ENCODE measurements at places on chromosomes 1 and 21. TPM values are rescaled to one million over a fixed set of nuclear protein-coding genes. Genes with fewer than 3 reads are reported as not detected.

DNA sequence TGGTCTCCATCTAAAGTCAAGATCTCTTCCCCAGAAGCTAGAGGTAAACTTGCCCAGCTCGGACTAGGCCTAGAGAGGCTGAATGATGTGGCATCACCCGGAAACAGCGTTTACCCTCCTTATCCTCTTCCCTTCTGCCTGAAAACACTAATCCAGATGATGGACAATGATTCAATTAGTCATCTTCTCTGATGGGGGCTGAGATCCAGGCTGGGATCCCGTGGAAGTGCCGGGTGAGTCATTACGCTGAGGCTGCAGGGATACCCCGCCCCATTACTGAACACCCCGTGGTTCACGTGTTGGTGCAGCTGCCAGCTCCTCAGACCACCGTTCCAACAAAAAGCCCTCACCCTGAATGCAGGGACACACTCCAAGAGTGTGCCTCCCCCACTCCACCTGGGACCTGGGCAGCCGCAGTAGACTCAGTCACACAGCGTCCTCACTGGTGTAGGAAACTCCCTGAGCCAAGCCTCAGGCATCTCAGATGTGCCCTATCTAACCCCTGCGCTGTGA lies 2.0 kb downstream of the S100A6 start:
- peak; percentile 30 for DNase-seq
- H3K36me3 ChIP-seq, result peaks cover 51% of the 10 kb centered on the region
- peak overlapping the region; percentile 99 for H3K4me3 ChIP-seq
- H3K27ac ChIP-seq, result peak overlapping the region; percentile 94
- peaks cover 75% of the 10 kb centered on the region for H3K4me1 ChIP-seq

Gene ITLN2
- not detected for total RNA-seq

GRCh38 chr1:155932487-155932886 lies 1.7 kb downstream of the KHDC4 start:
- H3K4me1 ChIP-seq, result peaks cover 48% of the 10 kb centered on the region
- no peak for DNase-seq
- no peaks in the 10 kb centered on the region for H3K27me3 ChIP-seq
- H3K4me3 ChIP-seq, result peak overlapping the region; percentile 58
- H3K36me3 ChIP-seq, result peaks cover 44% of the 10 kb centered on the region

- H3K36me3 ChIP-seq, result no peaks in the 10 kb centered on the region
- no peak overlapping the region for H3K27ac ChIP-seq
- H3K4me3 ChIP-seq, result no peak overlapping the region
- DNase-seq, result no peak
- no peaks in the 10 kb centered on the region for H3K4me1 ChIP-seq
Observed at GRCh38 chr1:112325504-112325903, 70.5 kb upstream of the CTTNBP2NL start.

Gene MNDA
- total RNA-seq, result not detected

DNA sequence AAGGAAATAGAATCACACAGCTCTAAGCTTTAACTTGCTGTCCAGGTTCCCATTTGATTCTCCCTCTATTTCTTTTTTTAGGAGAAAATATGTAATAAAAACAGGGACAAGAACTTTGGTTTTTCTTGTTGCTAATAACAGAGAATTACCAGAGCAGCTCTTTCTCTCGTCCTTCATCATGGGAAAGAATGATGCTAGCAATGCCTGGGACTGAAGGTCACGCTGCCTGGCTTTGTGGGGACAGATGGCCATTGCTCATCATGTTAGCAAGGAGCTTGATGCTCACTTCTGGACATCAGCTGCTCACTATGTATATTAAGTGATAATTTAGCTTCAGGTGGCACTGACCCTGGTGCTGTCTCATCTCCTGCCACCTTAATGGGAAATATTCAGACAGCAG lies 77.3 kb upstream of the AKT3 start:
- no peaks in the 10 kb centered on the region for H3K4me1 ChIP-seq
- no peaks in the 10 kb centered on the region for H3K36me3 ChIP-seq
- DNase-seq, result no peak
- no peak overlapping the region for H3K4me3 ChIP-seq
- no peak overlapping the region for H3K27ac ChIP-seq
- H3K27me3 ChIP-seq, result peaks cover 3% of the 10 kb centered on the region

DNA sequence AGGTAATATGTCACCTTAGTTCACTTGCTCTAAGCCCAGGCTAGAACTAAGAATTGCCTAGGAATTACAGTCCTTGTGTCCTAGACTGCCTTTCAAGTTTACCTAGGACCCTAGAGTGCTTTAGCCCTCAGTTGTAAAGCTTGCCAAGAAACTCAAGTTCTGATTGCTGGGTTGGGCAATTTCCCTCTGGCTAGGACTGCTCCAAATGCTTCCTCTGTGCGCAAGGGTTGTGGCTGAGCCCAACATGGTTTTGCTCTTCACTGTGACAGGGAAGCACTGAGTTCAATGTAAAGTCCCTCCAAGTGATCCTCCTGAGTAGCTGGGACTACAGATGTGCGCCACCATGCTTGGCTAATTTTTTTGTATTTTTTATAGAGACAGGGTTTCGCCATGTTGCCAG lies 102.3 kb upstream of the NEK7 start:
- no peaks in the 10 kb centered on the region for H3K27me3 ChIP-seq
- no peak overlapping the region for H3K4me3 ChIP-seq
- peaks cover 37% of the 10 kb centered on the region for H3K4me1 ChIP-seq
- H3K36me3 ChIP-seq, result peaks cover 21% of the 10 kb centered on the region

DNA sequence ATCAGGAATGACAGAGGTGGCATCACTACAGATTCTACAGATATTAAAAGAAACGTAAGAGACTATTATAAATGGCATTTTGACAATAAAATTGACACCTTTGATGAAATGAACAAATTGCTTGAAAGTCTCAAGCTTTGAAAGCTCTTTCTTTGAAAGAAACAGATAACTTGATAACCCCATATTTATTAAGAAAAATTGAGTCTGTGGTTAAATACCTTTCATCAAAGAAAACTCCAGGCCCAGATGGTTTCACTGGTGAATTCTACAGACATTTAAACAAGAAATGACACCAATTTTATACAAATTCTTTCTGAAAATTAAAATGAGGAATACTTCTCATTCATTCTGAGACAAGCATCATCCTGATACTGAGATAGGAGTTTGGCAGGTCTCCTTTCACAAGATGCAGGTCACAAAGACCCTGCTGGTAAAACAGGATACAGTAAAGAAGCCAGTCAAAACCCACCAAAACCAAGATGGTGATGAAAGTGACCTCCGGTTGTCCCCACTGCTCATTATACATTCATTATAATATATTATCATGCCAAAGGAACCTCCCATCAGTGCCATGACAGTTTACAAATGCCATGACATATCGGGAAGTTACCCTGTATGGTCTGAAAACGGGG lies 210.9 kb downstream of the AKT3 start:
- H3K36me3 ChIP-seq, result peaks cover 13% of the 10 kb centered on the region
- peaks cover 3% of the 10 kb centered on the region for H3K4me1 ChIP-seq
- H3K4me3 ChIP-seq, result no peak overlapping the region
- H3K27ac ChIP-seq, result no peak overlapping the region

DNA sequence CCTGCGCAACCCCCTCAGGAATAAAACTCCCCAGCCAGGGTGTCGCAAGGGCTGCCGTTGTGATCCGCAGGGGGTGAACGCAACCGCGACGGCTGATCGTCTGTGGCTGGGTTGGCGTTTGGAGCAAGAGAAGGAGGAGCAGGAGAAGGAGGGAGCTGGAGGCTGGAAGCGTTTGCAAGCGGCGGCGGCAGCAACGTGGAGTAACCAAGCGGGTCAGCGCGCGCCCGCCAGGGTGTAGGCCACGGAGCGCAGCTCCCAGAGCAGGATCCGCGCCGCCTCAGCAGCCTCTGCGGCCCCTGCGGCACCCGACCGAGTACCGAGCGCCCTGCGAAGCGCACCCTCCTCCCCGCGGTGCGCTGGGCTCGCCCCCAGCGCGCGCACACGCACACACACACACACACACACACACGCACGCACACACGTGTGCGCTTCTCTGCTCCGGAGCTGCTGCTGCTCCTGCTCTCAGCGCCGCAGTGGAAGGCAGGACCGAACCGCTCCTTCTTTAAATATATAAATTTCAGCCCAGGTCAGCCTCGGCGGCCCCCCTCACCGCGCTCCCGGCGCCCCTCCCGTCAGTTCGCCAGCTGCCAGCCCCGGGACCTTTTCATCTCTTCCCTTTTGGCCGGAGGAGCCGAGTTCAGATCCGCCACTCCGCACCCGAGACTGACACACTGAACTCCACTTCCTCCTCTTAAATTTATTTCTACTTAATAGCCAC lies 696 bp downstream of the TGFB2 start:
- H3K27ac ChIP-seq, result no peak overlapping the region
- no peak overlapping the region for H3K4me3 ChIP-seq
- no peak for DNase-seq
- no peaks in the 10 kb centered on the region for H3K36me3 ChIP-seq

DNA sequence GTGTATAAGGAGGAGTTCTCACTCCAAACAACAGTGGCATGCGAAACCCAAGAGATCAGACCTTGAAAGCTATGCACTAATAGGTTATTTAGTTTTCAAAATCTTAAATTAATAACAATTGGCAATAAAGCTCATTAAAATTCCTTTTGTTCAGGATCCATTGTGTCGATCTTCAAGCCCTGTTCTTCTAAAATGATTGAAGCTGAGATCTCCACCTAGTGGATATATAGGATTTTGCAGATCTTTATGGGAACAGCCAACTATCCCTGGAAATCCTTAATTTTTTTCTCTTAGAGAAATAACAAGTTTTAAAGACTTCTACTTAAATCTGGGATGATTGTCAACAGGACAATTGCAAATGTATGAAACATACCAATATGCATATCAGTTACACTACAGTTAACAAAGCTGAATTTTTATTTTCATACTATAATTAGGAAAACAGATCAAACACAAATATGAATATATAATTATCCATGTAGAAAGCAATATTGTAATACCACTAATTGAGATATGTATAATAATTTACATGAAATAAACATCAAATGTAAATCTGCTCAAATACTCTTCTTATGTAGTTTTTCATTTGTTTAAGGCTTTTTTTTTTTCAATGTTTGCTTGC lies 43.3 kb downstream of the LRRC53 start:
- no peak overlapping the region for H3K4me3 ChIP-seq
- H3K4me1 ChIP-seq, result no peaks in the 10 kb centered on the region
- no peak overlapping the region for H3K27ac ChIP-seq
- peaks cover 5% of the 10 kb centered on the region for H3K27me3 ChIP-seq
- no peaks in the 10 kb centered on the region for H3K36me3 ChIP-seq
- DNase-seq, result no peak

Gene SLC2A5
- total RNA-seq, result not detected

Gene OR2T33
- not detected for total RNA-seq

Gene RHBG
- not detected for total RNA-seq

DNA sequence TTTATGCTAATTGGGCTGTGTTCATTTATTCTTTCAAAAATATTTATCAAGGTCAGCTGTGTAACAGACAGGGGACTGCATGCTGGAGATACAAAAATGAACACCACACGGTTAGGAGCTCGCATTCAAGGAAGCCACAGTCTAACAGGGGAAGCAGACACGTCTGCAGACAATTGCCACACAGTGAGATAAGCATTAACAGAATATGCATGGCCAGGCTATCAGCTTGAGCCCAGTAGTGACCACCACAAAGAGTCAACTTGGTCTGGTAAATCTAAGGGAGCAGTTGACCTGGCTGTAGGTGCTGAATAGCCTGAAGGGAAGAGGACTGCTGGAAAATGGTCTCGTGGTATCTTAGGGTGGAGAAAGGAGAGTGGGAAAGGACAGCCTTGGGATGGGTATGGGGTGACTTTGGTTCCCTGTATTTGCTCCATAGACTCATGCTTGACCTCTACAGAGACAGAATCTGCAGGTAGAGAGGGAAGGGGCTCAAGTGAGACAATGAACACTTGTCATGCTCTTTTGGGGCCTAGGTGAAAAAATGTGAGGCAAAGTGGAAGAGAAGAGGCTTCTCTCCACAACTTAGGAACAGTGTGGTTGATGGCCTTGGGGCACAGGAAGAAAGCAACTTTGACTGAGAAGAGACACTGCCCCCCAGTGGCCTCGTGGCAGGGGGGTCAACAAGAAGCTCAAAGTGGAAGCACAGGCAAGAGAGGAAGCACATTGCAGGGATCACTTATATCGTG lies 7.6 kb upstream of the NPL start:
- peaks cover 9% of the 10 kb centered on the region for H3K4me1 ChIP-seq
- H3K36me3 ChIP-seq, result no peaks in the 10 kb centered on the region
- peaks cover 11% of the 10 kb centered on the region for H3K27me3 ChIP-seq
- DNase-seq, result peak; percentile 76

Gene HPCAL4
- total RNA-seq, result 2.4 TPM

Gene STYXL2
- not detected for total RNA-seq

DNA sequence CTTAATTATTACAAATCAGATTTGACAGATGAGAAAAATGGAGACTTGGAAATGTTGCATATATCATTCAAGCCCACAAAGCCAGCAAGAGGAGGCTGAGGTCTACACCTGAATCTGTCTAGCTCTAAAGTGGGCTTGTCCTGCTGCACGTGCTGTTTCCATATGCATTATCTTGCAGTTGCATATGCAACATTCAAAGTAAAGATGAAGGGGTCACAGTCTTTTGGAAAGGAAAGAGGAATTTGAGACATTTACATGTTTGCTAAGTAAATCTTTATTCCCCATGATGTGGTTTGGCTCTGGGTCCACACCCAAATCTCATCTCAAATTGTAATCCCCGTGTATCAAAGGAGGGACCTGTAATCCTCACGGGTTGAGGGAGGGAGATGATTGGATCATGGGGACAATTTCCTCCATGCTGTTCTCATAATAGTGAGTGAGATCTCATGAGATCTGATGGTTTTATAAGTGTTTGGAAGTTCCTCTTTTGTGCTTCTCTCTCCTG lies 98.3 kb downstream of the BACH1 start:
- DNase-seq, result no peak
- H3K27ac ChIP-seq, result no peak overlapping the region
- no peaks in the 10 kb centered on the region for H3K4me1 ChIP-seq
- no peaks in the 10 kb centered on the region for H3K36me3 ChIP-seq
- H3K27me3 ChIP-seq, result no peaks in the 10 kb centered on the region

DNA sequence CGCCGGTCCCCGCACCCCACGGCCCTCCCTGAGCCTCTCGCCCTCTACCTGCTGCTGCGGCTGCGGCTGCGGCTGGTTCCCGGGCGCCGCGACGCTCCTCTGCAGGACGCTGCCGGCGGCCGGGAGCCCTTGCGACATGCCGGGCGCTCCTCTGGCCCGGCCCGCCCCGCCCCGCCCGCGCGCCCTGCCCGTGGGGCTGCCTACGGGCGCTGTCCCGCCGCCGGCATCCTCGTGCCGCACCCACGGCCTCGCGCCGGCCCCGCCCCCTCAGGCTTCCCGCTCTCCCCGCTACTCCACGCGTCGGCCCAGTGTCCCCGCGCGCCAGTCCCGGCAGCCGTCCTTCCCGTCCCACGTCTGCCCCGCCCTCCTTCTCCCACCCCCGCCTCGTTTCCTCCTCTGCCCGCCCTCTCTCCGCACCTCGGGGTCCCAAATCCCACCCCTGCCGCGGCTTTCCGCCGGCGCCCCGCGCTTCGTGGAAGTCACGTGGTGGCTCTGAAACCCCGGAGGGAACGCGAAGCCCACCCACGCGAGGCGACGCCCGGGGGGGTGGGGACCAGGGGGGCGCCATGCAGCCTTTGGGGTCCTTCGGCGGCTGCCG lies at the start of gene BATF3:
Gene BATF3, minus strand, starts transcription at position 216 of the 598 bp plus-strand sequence. Its CDS starts 78 bp downstream, at position 138.
- DNase-seq, result peak; percentile 50
- peaks cover 2% of the 10 kb centered on the region for H3K27me3 ChIP-seq
- peaks cover 79% of the 10 kb centered on the region for H3K4me1 ChIP-seq
- peak within 1 kb of the TSS; percentile 74 for H3K4me3 ChIP-seq
